ENCODE measurements at places on chromosomes 6 and 20.

- DNase-seq, result no peak
Measured at GRCh38 chr6:166671434-166672081, 44.5 kb upstream of the RPS6KA2 start.

- DNase-seq, result no peak
Measured at GRCh38 chr6:33071569-33071968, 1.9 kb downstream of the HLA-DPA1 start.

GRCh38 chr6:30009113-30009512 lies 52.0 kb upstream of the POLR1H start:
- DNase-seq, result no peak

- no peak for DNase-seq
Measured at GRCh38 chr6:4698901-4699659, 77.1 kb upstream of the CDYL start.

GRCh38 chr6:25963426-25964123 lies 973 bp downstream of the TRIM38 start:
- no peak for DNase-seq

DNA sequence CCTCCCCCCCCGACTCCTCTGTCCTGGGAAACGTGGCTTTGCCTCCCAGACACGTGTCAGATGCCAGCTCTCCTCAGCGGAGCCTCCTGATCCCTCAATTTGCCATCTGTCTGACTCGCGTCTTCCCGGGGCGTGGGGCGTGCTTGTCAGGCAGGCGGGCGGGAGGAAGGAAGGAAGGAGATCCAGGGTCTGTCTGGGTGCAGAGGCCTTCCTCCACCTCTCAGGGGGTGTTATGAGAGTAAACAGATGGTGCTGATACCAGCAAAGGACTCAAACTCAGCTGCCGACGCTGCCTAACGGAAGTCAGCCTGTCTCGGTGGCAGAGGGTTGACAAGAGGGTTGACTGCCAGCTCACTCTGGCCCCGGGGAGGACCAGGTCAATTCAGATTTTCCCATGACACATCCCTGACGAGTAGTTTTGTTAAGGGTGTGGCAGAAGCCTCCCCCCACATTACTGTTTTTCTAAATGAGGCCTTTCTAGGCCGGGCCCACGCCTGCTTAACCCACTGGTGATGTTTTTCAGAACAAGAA lies 17.0 kb downstream of the UQCC2 start:
- no peak for DNase-seq

- no peak for DNase-seq
Measured at GRCh38 chr6:85493389-85493788, 43.5 kb downstream of the NT5E start.

- no peak for DNase-seq
Measured at GRCh38 chr6:41093729-41094128, 21.0 kb downstream of the NFYA start.

DNA sequence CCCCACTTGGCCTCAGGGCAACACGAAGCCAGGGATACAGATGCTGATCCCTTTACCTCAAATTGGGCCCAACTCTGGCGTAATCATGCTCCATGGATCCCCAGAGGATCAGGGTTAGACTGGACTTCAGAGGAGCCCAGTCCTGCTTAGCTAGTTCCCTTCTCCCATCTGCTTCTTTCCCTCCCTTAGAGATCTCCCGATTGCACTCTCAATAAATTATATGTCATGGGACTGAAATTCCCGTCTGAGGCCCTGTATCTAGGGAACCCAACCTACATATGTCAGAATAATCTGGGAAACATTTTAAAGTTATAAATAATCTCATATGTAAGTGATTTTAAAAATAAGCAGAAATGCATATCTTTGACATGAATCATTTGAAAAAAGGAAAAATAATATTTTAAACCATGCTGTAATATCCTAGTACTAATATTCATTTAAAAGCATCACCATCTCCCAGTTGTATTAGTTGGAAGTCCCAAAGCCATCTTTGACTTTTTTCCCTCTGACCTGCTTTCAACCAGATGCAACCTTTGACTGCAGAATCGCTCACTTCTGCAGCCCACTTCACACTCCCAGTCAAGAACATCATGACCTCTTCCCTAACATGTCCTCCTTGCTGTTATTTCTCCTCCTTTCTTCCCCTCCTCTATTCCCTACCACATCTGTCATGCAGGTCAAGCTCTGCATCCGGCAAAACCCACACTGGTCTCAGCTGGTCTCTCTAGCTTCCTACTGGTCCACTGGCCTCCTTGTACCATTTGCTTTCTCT lies 393.6 kb downstream of the BTBD3 start:
- DNase-seq, result no peak

- DNase-seq, result no peak
Measured at GRCh38 chr6:143863771-143864170, 503 bp upstream of the ZC2HC1B start.

GRCh38 chr6:52958546-52959255 lies 36.4 kb downstream of the GSTA4 start:
- DNase-seq, result no peak

DNA sequence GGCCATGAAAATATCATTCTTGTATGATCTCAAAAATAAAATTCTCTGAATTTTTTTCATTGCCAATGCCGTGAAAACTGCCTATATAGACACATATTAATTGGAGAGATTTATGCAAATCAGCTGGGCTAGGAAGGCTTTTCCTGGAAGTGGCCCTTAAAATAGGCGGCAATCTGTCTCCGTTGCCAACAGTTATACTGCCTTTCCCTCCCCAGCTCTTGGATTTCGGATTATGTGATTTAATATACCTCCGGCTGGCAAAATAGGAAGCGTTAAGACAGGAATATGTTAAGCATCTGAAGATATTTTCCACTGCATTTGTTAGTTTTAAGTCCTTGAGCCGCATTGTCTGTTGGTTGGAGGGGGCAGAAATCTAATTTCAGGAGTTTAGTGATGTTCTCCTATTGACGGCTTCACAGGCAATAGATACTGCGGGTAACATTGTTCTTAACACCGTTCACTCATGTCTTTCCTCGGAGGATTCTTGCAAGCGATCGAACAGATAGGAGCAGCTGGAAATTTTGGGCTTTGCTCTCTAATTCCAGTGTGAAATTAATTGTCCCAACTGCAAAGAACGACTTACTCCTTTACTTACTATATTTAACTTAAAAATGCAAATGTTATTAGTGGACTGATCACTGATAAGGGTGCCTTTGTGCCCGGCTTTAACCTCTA lies 113.3 kb downstream of the LINC00237 start:
- no peak for DNase-seq

DNA sequence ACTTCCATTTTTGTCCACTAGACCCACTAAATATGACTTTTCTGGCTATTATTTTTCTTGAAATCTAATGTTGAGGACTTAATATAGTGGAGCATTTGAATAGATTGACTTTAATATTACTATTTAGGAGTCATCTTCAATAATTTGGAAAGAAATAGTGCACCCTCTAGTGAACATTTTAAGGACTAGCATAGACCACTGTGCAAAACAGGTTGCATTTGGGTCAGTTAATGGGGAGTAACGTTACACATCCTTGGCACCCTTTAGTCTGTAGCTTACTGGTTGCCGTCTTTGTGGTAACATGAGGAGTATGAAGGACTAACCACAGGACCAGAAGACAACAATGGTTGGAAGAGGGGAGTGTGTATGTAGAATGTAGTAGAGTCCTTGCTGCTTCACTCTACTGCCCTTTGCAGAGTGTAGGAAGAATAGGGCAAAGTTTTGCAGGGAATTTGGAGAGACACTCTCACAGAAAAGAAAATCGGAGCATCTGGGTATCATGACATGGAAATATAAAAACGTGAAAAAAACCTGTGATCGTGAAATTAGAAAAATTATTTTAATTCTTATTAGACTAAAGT lies 25.2 kb downstream of the RFPL4B start:
- no peak for DNase-seq

GRCh38 chr6:136347847-136348246 lies 58.2 kb upstream of the BCLAF1 start:
- DNase-seq, result no peak

- no peak for DNase-seq
Measured at GRCh38 chr20:34579191-34579978, 20.9 kb downstream of the MAP1LC3A start.

GRCh38 chr20:63098195-63098810 lies 91.5 kb upstream of the BHLHE23 start:
- no peak for DNase-seq

DNA sequence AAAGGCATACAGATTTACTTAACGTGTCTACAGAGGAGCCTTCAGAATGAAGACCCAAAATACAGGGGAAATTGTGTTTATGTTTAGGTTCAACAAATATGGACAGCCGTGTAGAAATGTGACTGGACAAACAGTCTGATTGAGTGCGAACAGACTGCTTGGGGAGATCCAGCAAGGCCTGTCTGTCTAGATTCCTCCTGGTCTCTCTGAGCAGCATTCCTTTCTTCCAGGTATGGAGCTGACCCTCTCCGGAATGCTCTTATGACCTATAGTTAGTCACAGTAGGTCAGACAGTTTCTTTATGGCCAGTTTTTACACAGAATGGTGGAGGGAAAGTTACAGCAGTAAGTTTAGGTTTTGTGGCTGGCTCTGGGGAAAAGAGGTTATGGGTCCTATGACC lies 9.0 kb downstream of the RIN2 start:
- no peak for DNase-seq

- no peak for DNase-seq
Measured at GRCh38 chr20:38806855-38807655, 1.6 kb downstream of the PPP1R16B start.

GRCh38 chr6:35503534-35503933 lies 6.7 kb upstream of the TEAD3 start:
- no peak for DNase-seq

DNA sequence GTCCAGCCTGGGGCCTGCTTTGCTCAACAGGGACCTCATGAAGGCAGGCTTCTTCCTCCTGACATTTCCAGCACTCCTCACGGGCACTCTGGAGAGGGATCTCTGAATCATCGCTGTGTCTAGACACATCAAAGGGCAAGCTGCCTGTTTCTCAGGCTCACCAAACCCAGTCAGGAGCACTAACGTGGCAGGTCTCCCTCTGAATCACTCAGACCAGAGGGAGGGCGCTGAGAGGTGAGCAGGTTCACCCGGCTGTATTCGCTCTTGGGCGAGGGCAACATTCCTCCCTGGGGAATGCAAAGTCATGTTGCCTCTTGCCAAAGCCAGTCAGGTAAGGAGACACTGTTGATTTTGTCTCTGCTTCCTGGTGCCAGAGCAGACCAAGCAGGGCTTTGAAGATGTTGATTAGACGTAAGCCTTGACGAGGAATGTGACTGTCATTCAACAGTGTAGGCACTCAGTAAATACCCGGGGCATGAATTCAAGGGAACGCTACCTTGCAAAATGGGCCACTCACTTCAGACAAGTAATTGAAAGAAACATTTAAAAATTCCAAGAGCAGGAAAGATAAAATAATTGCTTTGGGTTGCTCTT lies 50.1 kb downstream of the CYP24A1 start:
- DNase-seq, result no peak

DNA sequence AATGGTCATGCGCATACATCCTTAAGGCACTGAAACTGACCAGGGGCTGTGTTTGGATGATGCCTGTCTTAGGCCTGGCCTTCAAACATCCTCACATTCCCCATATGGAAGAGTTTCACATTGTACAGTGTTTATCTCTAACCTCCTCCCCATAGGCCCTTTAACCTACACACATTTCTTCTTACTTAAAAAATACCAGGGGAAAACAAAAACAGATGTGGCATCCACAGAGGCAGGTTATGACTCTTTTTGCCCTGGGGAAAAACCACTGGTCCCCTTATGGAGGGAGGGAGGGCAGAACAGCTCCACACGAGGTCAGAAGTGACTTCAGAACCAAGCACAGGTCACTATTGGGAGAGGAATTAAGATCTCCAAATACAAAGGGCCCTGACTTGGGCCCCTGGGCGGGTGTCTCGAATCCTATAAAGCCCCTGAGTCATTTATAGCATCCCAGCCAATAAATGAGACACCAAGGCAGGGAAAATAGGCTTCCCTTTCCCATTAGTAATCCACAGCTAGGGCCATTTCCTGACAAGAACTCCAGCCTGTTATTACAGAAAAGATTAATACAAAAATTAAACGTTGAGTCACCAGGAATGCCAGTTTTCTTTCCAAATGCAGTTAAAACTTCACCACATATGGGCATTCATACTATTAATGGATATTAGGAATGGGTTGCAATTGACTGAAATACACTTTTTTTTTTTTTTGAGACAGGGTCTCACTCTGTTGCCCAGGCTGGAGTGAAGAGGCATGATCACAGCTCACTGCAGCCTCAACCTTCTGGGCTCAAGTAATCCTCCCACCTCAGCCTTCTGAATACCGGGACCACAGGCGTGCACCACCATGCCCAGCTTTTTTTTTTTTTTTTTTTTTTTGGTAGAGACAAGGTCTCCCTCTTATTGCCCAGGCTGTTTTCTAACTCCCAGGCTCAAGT lies 107.2 kb downstream of the ATP9A start:
- no peak for DNase-seq

- no peak for DNase-seq
Measured at GRCh38 chr6:41691426-41692079, 43.9 kb downstream of the TFEB start.

GRCh38 chr6:147833607-147834006 lies 325.1 kb downstream of the SAMD5 start:
- no peak for DNase-seq

GRCh38 chr6:164108869-164109769 lies 694.6 kb downstream of the QKI start:
- DNase-seq, result no peak

DNA sequence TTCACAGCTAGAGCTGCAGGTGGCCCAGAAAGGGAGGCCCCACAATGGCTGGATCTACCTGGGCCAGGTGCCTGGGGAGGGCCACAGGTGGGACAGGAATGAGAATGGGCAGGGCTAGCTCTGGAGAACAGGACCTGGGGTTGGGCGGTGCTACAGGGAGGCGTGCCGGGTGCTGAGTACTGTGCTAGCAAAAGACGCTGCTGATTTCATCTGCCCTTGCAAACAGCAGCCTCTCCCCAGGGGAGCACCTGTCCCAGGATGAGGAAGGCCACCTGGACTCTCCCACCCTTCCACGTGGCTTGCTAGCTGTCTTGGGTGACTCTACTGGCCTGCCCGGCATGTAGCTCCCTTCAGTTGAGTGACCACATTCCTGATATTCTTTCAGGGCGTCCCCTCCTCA lies 6.6 kb upstream of the YTHDF1 start:
- no peak for DNase-seq

- DNase-seq, result no peak
Measured at GRCh38 chr6:127111526-127111925, 6.9 kb upstream of the RSPO3 start.

All from hypothalamus (tissue), 51 donors.